ENCODE measurements at places on chromosomes 5 and 9.

DNA sequence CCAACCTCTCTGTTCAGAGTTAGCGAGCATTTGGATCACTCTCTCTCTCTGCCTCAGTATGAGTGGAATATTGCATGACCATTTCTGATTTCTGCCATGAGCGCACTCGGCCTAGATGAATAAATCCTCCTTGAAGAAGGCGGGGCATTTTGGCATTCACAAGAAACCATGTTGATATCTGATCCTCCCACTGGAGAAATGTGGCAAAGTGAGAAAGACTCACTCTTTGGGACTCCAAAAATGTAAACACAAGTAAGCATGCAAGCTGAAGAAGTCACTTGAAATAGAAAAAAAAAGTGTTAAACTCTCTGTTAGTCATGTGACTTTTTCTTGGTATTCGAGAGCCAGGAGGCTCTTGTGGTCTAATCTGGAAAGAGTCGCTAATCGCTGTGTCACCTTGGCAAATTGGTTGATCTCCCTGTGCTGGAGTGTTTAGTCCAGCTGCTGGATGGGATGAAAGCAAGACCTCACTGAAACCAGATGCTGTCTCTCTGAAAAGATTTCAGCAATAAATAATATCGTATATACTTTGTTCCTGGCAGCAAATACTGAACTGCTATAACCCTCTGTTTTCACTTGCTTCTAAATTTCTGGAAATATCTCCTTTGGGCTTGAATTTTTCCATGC is 95.5 kb downstream of the GHR start:
- DNase-seq, result no peak

DNA sequence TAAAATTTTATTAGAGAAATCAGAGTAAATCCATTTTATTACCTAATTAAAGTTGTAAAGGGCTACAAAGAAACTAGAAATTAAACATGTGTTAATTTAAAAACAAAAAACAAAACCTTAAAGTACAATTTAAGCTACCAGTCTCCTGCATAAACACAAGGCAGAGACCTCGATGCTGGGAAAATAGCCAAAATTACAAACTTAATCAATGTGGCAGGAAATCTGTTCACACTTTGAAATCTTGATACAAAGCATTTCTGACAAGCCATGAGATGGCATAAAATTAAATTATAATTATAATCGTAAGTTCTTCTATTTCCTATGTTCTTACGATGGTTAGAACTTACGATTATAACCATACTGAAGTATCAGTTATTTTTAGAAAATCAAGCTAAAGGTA is 158.0 kb upstream of the FREM1 start:
- no peak for DNase-seq

- no peak for DNase-seq
Observed at GRCh38 chr5:134133995-134134541, 19.6 kb downstream of the TCF7 start.

GRCh38 chr5:76821136-76821535 is 2.3 kb downstream of the F2RL1 start:
- no peak for DNase-seq

DNA sequence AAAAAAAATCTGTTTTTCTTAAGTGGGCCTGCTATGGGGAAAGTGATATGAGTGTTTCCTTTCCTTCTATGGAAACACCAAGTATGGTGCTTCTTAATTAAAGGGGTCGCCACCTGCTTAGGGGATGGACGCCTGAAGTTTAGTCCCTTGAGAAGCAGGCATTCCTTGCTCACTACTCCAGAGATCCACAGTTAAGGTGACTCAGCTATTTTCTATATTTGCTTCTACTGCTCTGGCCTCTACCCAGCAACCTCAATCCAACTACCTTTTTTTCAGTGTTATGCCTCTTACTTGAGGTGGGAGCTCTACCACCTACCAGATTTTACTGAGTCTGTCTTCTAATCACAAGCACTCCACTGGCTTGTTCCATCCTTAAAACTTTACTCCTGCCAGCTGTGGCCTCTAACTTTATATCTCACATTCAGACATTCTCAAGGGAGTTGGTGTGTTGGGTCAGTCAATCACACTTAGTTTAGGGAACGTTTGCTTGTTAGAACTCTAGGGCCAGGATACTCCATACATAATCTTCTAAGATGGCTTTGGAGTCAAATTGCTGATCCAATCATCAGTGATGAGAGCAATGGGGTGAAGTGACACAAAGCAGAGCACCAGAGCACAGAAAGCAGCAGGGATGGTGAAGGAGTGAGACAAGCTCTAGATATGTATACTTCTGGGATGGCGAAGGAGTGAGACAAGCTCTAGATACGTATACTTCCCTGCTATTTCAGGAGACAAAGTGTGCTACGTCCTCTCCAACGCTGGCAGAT is 708.1 kb downstream of the EFNA5 start:
- no peak for DNase-seq

DNA sequence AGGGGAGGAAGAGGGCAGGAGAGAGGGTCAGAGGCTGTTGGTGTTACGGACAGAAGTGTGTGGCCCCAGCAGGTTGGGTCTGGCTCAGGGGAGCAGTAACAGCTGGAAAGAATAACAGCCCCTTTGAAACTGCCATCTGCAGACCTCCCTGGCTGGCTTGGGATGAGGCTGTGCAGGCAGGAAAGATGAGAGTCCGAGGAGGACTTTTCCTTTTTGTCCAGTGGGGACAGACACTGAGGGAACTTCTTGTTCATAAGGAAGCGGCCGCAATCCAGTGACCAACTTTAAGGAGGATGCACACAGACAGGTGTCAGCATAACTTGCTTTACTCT is 14.8 kb upstream of the PLEKHG4B start:
- DNase-seq, result no peak
